Articular chondrocyte of knee joint (primary cell): ENCODE measurements at places on chromosomes 16 and 17. TPM values are rescaled to one million over a fixed set of nuclear protein-coding genes. Genes with fewer than 3 reads are reported as not detected.

Gene MYO15B
- 4.2 and 5.6 TPM in 2 replicates for total RNA-seq

Gene MT1B
- not detected in 2 replicates for total RNA-seq

Gene KRTAP17-1
- total RNA-seq: not detected in 2 replicates

Gene GRB7
- total RNA-seq: 0.32 and 0.78 TPM in 2 replicates

Gene OR4D1
- not detected in 2 replicates for total RNA-seq

Gene KRT32
- total RNA-seq: not detected in 2 replicates

Gene IKZF3
- total RNA-seq: not detected in 2 replicates

Gene GLYR1
- total RNA-seq: 44.2 and 45.2 TPM in 2 replicates

Gene SLC46A1
- total RNA-seq: 7.0 and 7.6 TPM in 2 replicates

Gene KRT26
- not detected in 2 replicates for total RNA-seq

Gene CDRT15L2
- total RNA-seq: not detected in 2 replicates

Gene MBTD1
- 15.9 and 16.9 TPM in 2 replicates for total RNA-seq

Gene ZNF646
- total RNA-seq: 12.4 and 13.2 TPM in 2 replicates

Gene KRT31
- total RNA-seq: not detected in 2 replicates

Gene ABI3
- total RNA-seq: 0.22 TPM in 1 of 2 replicates, not detected in the other

Gene KRT15
- 0.11 TPM in 1 of 2 replicates, not detected in the other for total RNA-seq

Gene SPN
- total RNA-seq: not detected in 2 replicates

Gene ABCA8
- total RNA-seq: 11.0 and 23.7 TPM in 2 replicates

Gene ARRB2
- total RNA-seq: 5.5 and 5.8 TPM in 2 replicates

Gene KRTAP3-2
- not detected in 2 replicates for total RNA-seq

Gene SPECC1
- total RNA-seq: 68.9 and 96.2 TPM in 2 replicates

Gene PTGES3L
- 0.11 and 0.52 TPM in 2 replicates for total RNA-seq

Gene ABCC12
- total RNA-seq: under 0.01 TPM in 1 of 2 replicates, not detected in the other

Gene GPR142
- total RNA-seq: not detected in 2 replicates

Gene TEKT1
- total RNA-seq: not detected in 2 replicates

Gene CD300LG
- not detected in 2 replicates for total RNA-seq

Gene WNT3
- total RNA-seq: 1.9 and 3.8 TPM in 2 replicates

Gene TEKT3
- 0.43 and 0.65 TPM in 2 replicates for total RNA-seq

Gene C16orf46
- total RNA-seq: 0.52 and 0.54 TPM in 2 replicates

Gene AARSD1
- total RNA-seq: 16.2 and 16.7 TPM in 2 replicates

Gene PYY
- total RNA-seq: 0.11 and 0.13 TPM in 2 replicates

Gene TERB1
- total RNA-seq: 0.13 and 0.22 TPM in 2 replicates

Gene FNDC8
- not detected in 2 replicates for total RNA-seq

Gene TTLL6
- not detected in 2 replicates for total RNA-seq

Gene SNAI3
- total RNA-seq: not detected in 2 replicates

Gene C16orf96
- 0.11 and 0.13 TPM in 2 replicates for total RNA-seq

Gene ACSM2A
- total RNA-seq: not detected in 2 replicates
